GM12865 (cell line): ENCODE measurements at places on chromosomes 12 and 14.

- no peak for DNase-seq
Measured at GRCh38 chr14:20334017-20334416, 938 bp upstream of the CCNB1IP1 start.

DNA sequence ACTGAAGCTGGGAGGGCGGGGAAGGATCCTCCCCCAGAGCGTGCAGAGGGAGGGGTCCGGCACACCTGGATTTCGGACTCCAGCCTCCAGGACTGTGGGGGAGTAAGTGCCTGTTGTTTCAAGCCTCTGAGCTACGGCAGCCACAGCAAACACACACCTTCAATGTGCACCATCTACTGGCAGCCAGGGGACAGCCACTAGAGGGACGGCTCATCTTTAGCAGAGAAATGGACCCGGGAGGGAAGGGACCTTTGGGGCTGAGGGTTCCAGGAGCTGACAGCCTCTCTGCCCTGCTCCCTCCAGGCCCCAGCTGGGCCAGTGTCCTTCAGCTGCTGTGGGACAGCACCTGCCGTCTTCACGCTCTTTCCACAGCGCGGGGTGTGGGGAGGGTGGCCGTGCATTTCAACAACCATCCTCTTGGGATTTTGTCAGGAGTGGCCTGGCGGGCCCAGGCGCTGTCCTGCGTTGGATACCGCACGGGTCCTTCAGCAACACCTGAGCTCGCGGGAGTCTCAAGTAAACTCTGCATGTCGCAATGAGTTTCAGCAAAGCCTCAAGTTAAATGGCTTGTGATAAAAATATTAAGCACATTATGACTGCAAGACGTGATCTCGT is 209.2 kb upstream of the C14orf180 start:
- DNase-seq = no peak

DNA sequence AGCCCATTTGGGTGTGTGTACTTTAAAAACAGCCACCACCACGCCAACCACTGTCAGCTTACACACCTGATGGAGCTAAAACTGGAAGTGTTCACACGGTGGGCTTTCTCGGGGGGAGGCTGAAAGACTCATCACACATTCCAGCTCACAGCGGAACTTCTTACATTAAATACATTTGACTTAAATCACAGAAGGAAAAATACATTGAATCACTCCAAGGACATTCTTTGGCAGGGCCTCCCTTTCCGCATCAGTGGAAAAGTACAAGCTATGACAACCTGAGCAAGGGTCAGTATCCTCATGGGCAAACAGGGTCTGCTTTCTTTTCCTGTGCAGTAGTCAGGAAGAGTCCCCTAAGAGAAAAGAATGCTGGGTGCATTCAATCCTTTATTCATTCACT is 31.0 kb upstream of the TC2N start:
- no peak for DNase-seq

DNA sequence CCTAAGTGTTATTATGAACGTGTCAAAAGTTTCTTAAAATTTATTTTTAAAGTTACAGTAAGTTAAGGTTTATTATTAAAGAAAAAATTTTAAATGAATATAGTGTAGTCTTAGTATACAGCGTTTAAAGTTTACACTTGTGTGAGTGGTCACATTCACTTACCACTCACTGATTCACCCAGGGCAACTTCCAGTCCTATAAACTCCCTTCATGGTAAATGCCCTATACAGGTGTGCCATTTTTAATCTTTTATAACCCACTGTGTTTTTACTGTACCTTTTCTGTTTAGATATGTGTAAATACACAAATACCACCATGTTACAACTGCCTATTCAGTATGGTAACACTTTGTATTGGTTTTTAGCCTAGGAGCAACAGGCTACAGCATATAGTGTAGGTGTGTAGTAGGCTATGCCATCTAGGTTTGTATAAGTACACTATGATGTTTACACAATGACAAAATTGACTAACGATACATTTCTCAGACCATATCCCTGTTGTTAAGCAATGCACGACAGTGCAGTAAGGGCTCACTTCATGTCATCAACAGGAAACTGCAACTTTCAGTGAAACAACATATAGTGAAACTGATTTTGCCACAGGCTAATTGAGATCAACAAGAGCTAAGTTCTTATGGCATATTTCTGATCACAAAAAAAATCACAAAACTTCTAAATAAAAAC is 112.0 kb upstream of the TMCC3 start:
- peak; percentile 86 for DNase-seq

DNA sequence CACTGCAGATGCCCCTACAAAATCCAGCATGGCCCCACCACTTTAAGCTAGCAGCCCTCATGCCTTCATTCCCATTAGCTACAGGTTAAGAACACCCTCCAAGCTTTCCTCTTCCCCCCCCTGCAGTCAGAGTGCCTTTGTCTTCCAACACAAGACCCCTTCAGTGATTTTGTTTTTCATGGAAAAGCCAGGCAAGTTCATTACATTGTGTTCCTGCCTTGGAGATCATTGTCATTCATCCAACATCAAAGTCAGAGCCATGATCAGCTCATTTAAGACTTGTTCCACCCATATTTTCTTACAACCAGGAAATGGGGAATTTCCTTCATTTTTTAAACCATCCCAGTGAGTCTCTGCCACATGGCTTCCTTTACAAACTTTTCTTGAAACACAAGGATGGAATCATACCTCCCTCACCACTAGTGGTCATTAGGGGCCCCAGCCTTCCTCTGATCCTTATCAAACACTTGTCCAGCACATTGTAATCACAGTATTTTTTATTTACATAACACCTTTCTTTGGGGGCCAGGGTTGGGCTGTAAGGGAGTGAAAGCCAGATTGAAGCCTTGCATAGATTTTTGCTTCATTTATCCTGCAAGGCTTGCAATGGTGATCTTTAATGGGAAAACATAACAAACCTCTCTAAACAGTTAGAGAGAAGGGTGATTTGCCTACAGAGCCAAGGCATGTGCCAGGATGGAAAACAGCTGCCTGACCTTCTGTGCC is 765.3 kb downstream of the MED13L start:
- DNase-seq = no peak

GRCh38 chr12:104737791-104738301 is 220.2 kb downstream of the SLC41A2 start:
- DNase-seq = no peak

GRCh38 chr12:4849115-4849541 is 60.6 kb upstream of the KCNA1 start:
- DNase-seq = peak; percentile 49

GRCh38 chr12:145369-145960 is 68.5 kb downstream of the SLC6A12 start:
- DNase-seq = no peak

- DNase-seq = no peak
Measured at GRCh38 chr12:4323396-4323795, 2.4 kb downstream of the TIGAR start.

- DNase-seq = peak; percentile 92
Measured at GRCh38 chr12:12715459-12716150, 1.6 kb upstream of the CDKN1B start.

GRCh38 chr12:18576104-18576626 is 161.6 kb downstream of the PLCZ1 start:
- DNase-seq = no peak

GRCh38 chr12:75155962-75156361 is 53.7 kb downstream of the KCNC2 start:
- DNase-seq = no peak

- peak; percentile 46 for DNase-seq
Measured at GRCh38 chr12:14216405-14217294, 148.8 kb upstream of the ATF7IP start.

- no peak for DNase-seq
Measured at GRCh38 chr12:120668091-120668867, 18.7 kb upstream of the MLEC start.

DNA sequence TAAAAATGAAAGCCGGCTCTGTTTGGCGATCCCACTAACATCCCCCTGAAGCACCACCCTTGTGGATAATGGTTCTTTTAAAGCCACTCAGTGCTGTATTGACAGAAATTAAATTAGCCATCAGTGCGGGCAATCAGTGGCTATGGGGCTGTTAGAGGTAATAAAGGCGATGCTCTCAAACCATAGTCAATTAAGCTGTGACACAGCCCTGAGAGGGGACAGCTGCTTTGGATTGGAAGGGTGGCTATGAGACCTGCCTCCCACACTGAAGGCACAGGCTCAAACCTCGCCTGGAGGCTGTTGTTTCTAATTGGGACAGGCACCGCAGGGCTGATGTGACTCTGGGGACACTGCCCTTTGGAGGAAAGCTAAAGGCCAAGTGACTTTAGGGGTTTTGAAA is 562.2 kb downstream of the VRK1 start:
- DNase-seq = no peak

DNA sequence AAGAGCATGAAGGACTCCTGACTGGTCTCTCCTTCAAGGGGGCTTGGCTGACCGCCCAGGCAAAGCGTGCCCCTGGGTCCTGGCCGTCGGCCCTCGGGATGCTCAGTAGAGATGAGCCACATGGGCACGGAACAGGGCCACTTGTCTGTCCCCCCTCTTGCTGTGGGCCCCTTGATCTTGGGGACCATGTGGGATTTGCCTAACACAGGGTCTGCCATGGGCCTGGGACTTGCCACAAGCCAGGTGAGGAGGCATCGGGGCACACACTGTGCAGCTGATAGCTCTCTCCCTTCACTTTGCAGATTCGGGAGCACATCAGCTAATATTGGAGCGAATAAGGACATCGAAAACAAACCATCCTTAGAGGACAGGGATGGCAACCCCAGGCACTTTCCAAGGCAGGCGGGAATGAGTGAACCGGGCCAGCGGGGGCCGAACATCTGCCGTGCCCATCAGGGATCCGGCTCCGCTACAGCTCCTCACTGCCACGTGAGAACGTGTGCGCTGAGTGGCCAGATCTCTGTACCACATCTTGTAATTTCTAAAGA is 88.1 kb downstream of the PIWIL1 start:
- DNase-seq = no peak

- DNase-seq = no peak
Measured at GRCh38 chr12:62375603-62376002, 91.0 kb upstream of the MON2 start.

- no peak for DNase-seq
Measured at GRCh38 chr14:23300687-23301223, 1.9 kb downstream of the PPP1R3E start.

- no peak for DNase-seq
Measured at GRCh38 chr12:57171668-57172067, 24.2 kb upstream of the LRP1-AS start.

GRCh38 chr14:50083467-50084337 is 32.7 kb downstream of the VCPKMT start:
- peak; percentile 78 for DNase-seq

DNA sequence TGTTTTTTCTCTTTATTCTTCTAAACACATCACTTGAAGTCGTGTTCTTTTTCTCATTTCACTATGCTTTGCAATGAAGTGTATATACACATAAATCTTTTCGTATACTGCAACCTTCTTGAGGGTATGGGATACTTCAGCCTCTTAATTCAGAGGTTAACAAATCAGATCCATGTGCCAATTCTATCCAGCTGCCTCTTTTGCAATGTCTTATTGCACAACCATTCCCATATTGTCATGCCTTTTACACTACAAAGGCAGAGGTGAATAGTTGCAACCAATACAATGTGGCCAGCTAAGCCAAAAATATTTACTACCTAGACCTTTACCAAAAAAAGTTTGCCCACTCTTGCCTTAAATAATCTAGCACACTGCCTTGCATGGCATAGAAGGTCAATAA is 224.5 kb upstream of the FOXG1 start:
- DNase-seq = no peak

GRCh38 chr12:128425666-128426331 is 158.8 kb downstream of the TMEM132C start:
- no peak for DNase-seq

- no peak for DNase-seq
Measured at GRCh38 chr12:42786400-42787148, 197.0 kb upstream of the PRICKLE1 start.

DNA sequence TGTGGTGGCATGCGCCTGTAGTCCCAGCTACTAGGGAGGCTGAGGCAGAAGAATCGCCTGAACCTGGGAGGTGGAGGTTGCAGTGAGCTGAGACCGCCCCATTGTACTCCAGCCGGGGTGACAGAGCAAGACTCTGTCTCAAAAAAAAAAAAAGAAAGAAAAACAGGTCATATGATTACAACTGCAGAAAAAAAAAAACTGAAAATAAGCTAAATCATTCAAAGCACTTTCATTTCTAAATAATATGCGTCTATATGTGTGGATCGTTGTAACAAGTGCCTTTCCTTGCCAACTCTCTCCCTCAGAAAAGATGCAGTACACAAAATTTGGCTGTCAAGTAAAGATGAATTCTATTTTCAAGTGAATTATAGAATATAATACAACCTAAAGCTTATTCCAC is 42.4 kb downstream of the ATXN2 start:
- DNase-seq = no peak

DNA sequence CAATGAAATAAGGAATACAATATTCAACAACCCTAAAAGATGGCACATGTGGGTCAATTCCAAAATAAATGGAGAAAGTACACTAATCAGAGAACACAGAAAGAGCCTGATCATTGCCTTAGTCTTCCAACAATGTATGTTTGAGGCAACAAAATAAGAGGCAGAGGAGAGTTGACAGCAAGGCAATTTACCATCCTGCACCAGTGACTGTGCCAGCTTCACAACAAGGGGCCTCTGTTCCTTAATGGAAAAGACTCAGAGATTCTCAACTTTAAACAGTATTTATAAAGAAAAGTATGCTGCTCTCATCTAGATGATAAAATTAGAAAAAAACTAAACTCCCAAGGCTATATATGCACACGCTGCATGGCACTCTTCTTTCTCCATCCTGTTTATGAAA is 25.9 kb downstream of the EPS8 start:
- DNase-seq = no peak

DNA sequence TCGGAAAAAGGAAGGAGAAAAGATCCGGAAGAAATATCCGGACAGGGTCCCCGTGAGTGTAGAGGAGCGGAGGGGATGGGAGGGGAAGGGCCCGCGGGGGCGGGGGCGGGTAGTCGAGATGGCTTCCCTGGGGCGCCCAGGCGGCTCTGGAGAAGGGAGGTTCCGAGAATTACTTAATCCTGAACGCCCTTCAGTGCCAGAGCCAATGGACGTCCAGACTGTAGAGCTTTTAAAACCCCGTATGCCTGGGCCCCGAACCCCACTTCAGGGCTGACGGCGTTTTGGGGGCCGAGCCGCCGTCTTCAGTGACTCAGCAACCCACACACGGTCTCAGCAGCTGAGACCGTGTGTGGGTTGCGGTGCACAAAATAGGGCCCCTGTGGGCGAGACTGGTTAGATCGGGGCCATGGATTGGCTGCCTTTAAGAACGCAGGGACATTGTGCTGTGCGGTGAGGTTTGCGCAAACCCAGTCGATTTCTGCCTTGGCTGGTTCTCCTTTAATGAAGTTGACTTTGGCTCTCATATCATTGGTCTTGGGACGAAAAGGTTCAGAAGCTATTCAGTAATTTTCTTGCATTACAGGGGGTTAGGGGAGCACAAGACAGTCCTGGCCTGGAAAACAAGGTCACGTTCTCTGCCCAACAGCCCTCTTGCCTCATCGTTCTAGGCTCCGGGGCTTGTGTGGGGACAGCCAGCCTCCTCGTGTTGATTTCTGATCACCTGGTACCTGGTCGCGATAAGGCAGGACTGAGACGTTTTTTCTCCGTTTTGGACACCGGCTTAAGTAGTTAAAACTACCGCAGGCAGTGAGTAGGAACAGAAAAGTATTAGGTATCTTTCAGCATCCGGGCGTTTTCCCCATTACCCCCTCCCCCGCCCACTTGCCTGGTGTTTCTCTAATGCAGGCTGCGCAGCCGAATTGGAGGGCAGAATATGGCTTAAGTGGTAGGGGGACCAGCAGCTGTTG is 775 bp downstream of the GABARAPL1 start:
- peak; percentile 63 for DNase-seq

GRCh38 chr12:89155826-89156225 is 196.5 kb downstream of the DUSP6 start:
- no peak for DNase-seq

- DNase-seq = no peak
Measured at GRCh38 chr12:108697905-108698304, 33.4 kb downstream of the CORO1C start.
